Mesothelial cell of epicardium (in vitro differentiated cells): ENCODE measurements at places on chromosomes 6 and 20. TPM values are rescaled to one million over a fixed set of nuclear protein-coding genes. Genes with fewer than 3 reads are reported as not detected.

GRCh38 chr6:4162370-4162769, 27.0 kb upstream of the ECI2 start:
- H3K4me1 ChIP-seq = peaks cover 14% of the 10 kb centered on the region
- no peak overlapping the region for H3K4me3 ChIP-seq
- no peaks in the 10 kb centered on the region for H3K27me3 ChIP-seq
- H3K36me3 ChIP-seq = no peaks in the 10 kb centered on the region
- no peak overlapping the region for H3K27ac ChIP-seq

DNA sequence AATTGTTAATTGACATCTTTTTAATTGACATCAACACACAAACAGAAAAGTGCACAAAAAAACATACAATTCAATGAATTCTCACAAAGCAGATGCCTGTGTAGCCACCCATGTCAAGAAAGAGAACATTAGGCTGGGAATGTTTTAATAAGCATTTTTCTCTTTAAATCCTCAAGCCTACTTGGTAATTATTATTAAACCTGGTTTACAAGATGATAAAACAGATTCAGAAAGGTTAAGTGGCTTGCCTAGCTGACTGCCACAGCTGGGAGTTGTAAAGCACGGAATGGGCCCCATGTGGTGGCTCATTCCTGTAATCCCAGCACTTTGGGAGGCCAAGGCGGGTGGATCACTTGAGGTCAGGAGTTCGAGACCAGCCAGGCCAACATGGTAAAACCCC, 90.0 kb upstream of the AKAP12 start:
- peaks cover 35% of the 10 kb centered on the region for H3K4me1 ChIP-seq
- H3K4me3 ChIP-seq = no peak overlapping the region
- peak overlapping the region; percentile 69 for H3K27ac ChIP-seq
- DNase-seq = no peak

Gene QRSL1
- 16.1 to 17.5 TPM (median 17.2 TPM) in 3 replicates for total RNA-seq

DNA sequence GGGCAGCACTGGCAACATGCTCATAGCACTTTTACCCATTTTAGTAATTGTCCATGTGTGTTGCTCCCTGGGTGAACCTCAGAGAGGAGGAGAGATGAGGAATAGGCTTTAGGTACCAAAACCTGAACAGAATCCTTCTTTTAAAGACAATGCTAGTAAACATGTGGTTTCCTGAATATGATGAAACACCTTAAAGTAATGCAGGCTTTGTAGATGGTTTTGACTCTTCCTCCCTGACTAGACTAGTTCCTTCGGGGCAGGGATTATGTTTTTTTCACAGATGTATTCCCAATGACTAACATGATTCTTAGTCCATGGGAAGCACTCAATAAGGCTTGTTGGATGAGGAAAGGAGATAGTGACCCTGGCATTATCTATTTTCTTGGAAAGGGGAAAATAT, 367.6 kb upstream of the JAG1 start:
- no peaks in the 10 kb centered on the region for H3K36me3 ChIP-seq
- H3K4me3 ChIP-seq = no peak overlapping the region
- peaks cover 8% of the 10 kb centered on the region for H3K4me1 ChIP-seq

DNA sequence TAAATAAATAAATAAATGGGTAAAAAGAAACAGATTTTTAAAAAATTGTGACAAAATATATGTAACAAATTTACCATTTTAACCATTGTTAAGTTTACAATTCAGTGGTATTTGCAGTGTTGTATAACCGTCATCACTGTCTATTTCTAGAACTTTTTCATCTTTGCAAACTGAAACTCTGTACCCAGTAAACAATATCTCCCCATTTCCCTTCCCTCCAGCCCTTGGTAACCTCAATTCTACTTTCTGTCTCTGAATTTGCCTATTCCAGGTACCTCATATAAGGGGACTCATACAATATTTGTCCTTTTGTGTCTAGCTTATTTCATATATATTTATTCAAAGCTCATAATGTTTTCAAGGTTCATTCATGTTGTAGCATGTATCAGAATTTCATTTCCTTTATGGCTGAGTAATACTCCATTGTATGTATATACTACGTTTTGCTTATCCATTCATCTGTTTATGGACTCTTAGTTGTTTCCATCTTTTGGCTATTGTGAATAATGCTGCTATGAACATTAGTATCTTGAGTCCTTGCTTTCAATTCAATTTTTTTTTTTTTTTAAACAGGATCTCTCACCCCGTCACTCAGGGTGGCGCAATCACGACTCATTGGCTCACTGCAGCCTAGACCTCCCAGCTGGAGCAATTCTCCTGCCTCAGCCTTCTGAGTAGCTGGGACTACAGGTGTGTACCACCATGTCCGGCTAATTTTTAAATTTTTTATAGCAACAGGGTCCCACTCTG, 8.9 kb downstream of the MANBAL start:
- peaks cover 40% of the 10 kb centered on the region for H3K36me3 ChIP-seq
- H3K4me3 ChIP-seq = no peak overlapping the region
- no peaks in the 10 kb centered on the region for H3K27me3 ChIP-seq

- H3K27me3 ChIP-seq = no peaks in the 10 kb centered on the region
- no peaks in the 10 kb centered on the region for H3K36me3 ChIP-seq
- H3K4me1 ChIP-seq = no peaks in the 10 kb centered on the region
- H3K27ac ChIP-seq = no peak overlapping the region
- DNase-seq = no peak
These were observed 58.7 kb upstream of the SLC2A12 start for GRCh38 chr6:134111062-134111677.

GRCh38 chr20:50834599-50835005, 39.7 kb downstream of the BCAS4 start:
- H3K4me3 ChIP-seq = no peak overlapping the region
- no peaks in the 10 kb centered on the region for H3K27me3 ChIP-seq
- DNase-seq = no peak
- H3K36me3 ChIP-seq = peaks cover 19% of the 10 kb centered on the region

Gene DEFB132
- total RNA-seq = not detected in 3 replicates

Gene EDN3
- total RNA-seq = 17.4 to 19.0 TPM (median 17.6 TPM) in 3 replicates

Gene ZNF341
- 5.3 to 5.4 TPM (median 5.4 TPM) in 3 replicates for total RNA-seq

Gene LST1
- total RNA-seq = 0.60 to 0.77 TPM in 2 of 3 replicates, not detected in the other

DNA sequence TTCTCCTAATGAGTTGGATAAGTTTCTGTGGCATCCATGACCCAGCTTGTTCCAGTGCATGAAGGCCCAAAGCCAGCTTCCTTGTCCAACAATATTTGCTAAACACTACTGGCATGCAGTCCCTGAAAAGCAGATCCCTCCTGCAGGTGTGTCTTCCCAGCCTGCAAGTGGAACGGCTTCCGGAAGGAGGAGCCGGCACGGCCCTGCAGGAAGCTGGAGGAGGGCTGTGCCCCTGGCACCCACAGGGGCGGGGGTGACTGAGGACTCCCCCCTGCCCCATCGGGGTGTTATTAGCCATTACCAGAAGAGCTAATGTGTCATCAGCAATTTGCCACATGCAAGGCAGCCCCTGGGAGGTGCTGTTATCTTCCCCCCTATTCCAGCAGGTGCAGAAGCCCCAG, 27.4 kb downstream of the NPEPL1 start:
- no peak overlapping the region for H3K27ac ChIP-seq
- no peak overlapping the region for H3K4me3 ChIP-seq
- H3K4me1 ChIP-seq = no peaks in the 10 kb centered on the region
- H3K36me3 ChIP-seq = no peaks in the 10 kb centered on the region
- peak; percentile 34 for DNase-seq
- peaks cover 37% of the 10 kb centered on the region for H3K27me3 ChIP-seq

Gene NANP
- total RNA-seq = 6.3 to 6.7 TPM (median 6.5 TPM) in 3 replicates

Gene SPATS1
- total RNA-seq = not detected in 3 replicates
